Colonic mucosa (tissue), 4 donors: ENCODE measurements at places on chromosomes 4 and X.

DNA sequence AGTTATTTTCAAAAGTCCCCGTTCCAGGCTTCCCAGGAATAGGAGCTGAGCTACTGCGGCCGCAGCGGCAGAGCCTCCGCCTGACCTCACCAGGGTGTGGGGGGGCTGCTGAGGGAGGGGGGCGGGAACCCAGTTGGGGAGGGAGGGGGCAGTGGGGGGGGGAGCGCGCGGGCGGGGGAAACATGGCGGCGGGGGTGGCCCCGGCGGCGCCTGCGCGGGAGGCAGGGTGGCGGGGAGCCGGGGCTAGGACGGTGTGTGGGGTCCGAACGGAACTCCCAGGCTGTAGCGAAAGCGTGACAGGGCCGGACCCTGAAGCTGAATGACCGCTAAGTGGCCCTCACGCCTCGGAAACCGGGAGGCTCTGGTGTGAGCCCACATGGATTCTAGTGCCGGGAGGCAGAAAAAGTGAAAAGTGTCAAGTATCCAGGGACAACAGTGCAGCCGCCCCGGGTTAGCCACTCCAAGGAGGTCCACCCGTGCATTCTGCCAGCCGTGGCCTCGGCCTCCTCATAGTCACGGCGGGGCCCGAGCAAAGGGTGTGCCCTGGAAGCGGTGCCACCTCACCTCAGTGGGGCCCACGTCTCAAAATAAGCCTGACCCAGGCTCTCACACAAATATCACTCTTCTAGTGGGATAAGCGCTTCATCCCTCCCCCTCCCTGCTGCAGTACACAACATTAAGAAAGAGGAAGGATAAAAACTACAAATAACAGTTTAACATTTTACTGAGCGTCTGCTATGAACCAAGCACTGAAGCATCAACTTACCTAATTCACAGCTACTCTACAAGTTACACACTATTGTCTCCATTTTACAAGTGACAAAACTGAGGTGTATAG, at the start of gene KLHL13:
TSS of gene KLHL13 (minus strand) at position 98 of the 838 bp plus-strand sequence. CDS start 88,337 bp downstream, outside the sequence.
- peak; percentile 25 for DNase-seq

DNA sequence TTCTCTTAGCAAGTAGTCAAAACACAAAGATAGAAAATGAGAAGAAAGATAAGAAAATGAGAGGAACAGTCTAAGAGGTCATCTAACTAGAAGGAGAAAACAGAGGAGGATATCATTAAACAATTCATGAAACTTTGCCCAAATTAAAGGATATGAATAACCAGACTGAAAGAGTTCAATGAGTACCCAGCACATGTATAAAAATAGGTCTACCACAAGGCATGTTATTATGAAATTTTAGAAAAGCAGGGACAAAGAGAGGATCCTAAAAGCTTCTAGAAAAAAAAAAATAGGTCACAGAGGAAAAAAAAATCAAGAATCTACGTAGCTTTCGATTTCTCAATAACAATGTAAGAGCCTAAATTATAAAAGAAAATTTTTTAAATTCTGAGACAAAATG, 118.5 kb downstream of the WDFY3 start:
- DNase-seq: no peak

GRCh38 chr4:106718548-106718947, 317.6 kb downstream of the DKK2 start:
- DNase-seq: no peak

DNA sequence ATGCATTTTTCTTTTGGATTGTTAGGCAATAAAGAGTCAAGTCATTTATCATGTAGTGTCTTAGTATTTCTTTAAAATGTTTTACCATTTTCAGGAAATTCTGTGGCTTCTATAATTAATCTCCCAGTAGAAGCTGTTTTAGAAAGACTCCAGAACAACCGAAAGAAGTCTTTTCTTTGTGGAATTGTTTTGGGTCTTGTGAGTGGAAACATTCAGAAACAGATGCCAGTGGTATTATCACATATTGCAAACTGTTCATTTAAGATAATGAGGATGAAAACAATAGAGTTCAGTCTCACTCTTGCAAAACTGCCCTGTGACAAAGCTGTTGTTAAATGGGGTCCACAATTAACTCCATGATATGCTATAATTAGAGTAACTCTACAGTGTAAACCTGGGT, 211.2 kb upstream of the KIT start:
- no peak for DNase-seq

- DNase-seq: no peak
Measured at GRCh38 chr4:8376361-8377102, 64.0 kb downstream of the ACOX3 start.

DNA sequence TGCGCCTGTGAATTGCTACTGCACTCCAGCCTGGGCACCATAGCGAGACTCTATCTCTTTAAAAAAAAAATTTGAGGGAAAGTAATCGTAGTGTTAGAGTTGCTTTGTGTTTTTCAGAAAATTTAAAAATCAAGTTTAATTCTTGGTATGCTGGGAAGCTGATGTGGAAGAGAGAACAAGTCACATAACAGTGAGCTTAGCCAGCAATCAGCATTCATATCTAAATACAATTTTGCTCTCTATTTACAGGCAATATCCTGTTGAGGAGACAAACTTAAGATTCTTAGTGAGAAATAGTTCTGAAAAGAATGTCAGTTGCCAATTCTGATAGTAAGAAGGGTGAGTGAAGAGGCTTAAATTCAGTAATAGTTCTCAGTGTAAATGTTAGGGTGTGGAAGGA, 9.6 kb upstream of the NDUFC1 start:
- no peak for DNase-seq

GRCh38 chr4:13088726-13089658, 395.1 kb downstream of the RAB28 start:
- no peak for DNase-seq

DNA sequence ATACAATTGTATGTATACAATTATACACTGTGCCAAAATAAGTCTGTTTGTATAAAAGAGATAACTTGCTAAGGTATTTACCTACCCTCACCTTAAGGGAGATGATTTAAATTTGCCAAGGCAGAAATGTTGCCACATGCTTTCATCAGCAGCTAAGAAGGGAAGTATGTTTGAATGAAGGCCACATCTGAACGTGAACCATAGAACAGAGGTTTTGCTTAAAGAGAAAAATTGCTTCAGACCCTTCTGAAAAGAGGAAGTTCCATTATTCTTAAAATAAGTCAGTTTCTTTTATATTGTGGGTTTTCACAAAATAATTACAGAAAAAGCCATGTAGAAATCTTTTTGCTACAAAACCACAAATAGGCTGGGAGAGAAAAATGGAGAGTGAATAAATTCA, 621.5 kb upstream of the HTR2C start:
- no peak for DNase-seq

GRCh38 chrX:98068024-98068580, 1184.4 kb downstream of the RPA4 start:
- DNase-seq: no peak

- DNase-seq: no peak
Measured at GRCh38 chrX:12297353-12297752, 159.1 kb downstream of the FRMPD4 start.
